ENCODE measurements at places on chromosomes 4 and X.

DNA sequence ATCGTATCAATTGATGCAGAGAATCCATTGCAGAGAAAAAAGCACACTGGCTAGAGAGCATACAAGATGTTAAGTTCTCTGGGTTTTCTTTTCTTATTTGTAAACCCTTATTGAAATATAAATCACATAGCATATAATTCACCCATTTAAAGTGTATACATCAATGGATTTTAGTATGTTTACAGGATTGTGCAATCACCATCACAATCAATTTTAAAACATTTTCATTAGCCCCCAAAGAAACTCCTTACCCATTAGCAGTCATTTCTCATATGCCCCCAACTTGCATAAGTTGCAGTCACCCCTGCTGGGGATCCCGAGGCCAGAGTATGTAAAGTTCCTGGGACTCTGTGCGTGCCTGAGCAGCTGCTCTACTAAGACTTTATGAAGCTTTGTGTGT lies 34.9 kb upstream of the TRO start:
- no peak for DNase-seq

DNA sequence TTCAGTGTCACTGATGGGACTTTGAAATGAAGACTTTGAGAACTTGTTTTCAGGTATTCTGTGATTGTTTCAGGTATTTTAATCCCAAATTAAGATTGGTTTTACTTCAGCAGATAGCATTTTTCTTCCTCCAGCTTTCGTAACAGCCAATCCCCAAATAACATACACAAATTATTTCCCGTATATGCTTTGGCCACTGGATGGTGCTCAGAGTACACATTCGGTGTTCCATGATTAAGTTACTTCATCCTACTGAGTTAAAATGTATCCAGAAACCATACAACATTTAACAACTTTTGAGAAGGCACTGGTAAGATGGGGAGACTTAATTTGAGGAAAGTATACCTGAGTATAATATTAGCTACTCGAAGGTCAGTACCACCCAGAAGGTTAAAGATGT lies 233.4 kb upstream of the FAM47A start:
- no peak for DNase-seq

- DNase-seq, result no peak
Measured at GRCh38 chr4:41205130-41205529, 9.2 kb downstream of the APBB2 start.

DNA sequence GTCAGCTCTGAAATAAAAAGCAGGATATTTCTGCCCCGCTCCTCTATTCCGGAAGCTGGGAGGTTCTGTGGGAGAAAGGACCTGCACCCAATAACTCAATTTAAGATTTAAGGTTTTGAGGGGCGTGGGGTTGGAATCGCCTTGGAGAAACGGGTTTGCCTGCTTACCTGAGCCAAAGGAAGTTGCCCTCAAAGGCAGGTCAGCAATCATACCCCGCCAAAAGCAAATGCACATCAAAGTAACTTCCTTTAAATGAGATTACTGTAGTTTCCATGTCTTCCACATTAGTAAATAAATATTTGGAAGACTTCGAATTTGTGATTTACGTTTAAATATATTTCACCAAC lies 978 bp upstream of the HS3ST1 start:
- DNase-seq, result no peak

DNA sequence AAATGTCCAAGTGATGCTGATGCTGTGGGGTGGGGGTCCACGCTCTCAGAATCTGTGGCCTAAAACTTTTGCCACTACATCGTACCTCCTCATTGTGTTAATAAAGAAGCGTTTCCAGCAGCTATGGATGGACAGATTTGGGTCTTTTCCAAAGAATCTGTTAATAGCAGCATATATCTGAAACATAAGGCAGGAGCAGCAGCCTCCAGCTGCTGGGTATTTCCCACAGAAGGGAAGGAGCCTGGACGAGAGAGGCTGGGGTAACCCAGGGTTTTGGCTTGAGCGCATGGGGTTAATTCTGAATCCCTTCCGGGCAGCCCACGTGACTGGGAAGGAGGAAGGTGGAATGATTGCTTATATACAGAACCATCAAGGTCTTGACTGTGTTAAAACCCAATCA lies 332.4 kb downstream of the BCOR start:
- DNase-seq, result no peak

GRCh38 chr4:176309046-176309445 lies 10.7 kb upstream of the SPCS3 start:
- no peak for DNase-seq
